ENCODE measurements at places on chromosomes 11 and 22.
A peak's percentile ranks its signal among the peaks of the same experiment; 100 is the strongest.

DNA sequence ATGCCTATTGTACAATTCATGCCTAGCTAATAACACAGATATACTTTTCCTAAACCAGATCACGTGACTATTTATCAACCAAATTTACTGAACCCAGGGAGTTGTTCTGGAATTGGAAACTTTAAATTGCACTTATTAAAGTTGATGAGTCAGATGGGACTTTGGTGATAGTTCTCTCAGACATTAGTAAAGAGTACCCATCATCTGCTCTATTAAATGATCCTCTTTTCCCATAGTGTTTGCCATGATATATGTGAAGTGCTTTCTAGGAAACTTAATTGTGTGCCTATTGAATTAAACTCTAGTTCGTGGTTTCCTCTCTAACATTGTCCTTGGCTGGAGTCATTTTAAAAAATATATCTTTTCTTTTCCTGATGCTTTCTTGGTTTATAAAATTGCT lies 99.0 kb downstream of the UVRAG start:
- DNase-seq, result no peak

DNA sequence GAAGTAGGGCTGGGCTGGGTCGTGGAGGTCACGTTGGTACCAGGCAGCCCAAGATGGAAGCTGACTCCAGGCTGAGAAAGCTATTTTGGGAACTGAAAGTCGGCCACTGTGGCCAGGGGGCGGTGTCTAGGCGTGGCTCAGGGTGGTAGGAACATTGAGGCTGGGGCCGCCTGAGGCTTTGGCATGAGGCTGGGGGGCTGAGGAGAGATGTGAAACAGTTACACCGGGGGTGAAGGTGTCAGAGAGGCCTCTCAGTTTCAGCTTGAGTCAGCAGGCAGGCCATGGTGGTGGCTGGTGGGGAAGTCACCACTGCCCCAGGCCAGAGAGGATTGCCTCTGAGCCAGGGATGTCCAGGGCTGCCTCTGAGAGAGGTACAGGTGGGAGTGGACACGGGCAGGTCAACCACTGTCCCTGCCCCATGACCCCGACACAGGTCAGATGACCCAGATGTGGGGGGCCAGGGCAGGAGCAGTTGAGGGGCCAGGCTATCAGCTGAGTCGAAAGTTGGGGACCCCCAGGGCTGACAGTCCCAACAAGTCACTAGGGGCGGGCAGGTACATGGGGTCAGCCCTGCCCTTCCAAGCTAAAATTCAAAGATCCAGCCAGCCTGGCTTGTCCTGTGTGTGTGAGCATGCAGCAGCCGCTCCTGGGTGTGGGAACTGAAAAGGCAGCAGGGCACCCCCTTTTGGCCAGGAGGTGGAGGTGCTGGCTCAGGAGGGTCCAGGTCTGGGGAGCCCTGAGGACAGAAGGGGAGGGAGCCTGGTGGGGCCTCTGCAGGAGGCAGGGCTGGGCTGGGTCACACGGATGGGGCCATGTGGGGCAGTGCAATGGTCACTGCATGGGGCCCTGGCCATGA lies 7.2 kb downstream of the KCNK7 start:
- DNase-seq, result no peak

DNA sequence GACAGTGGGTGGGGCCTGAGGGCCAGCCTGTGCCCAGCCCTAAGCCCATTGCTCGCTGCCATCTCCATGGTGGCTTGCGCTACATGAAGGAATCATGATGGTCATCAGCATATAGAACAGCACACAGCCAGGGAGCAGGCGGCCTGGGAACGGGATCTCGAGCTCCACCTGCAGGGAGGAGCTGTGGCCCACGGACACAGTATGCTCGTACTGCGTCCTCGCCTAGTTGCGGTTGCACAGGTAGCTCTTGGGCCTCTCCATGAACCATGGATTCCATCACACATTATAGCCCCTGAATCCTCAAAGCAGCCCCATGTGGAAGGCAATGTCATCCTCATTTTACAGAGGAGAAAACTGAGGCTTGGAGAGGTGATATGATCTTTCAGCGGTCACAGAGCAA lies 15.1 kb downstream of the SEC14L4 start:
- no peak for DNase-seq

GRCh38 chr22:21594865-21595452 lies 27.4 kb downstream of the UBE2L3 start:
- DNase-seq, result no peak

GRCh38 chr11:59273373-59273841 lies 60.7 kb upstream of the MPEG1 start:
- DNase-seq, result no peak

GRCh38 chr22:48517039-48518030 lies 1310.3 kb downstream of the BRD1 start:
- no peak for DNase-seq

DNA sequence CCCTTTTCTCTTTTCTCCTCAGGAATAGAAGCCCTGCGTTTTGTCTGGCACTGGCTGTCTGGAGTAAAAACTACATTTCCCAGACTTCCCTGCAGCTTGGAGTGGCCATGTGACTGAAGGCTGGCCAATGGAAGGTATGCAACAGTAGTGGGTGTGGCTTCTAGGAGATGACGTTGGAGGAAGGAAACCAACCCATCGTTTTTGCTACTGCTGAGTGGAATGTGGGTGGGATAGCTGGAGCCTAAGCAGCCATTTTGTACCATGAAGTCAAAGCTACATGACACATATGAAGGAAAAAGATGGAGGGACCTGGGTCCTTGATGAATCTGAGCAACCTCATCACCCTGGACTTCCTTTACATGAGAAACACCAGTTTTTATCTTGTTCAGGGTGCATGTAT lies 19.6 kb downstream of the FGF3 start:
- peak; percentile 53 for DNase-seq

GRCh38 chr22:47167056-47167455 lies 404.6 kb downstream of the TBC1D22A start:
- DNase-seq, result no peak

- DNase-seq, result no peak
Measured at GRCh38 chr11:110182886-110183285, 89.7 kb downstream of the ZC3H12C start.

GRCh38 chr22:50064453-50064852 lies 6.4 kb upstream of the TTLL8 start:
- no peak for DNase-seq

DNA sequence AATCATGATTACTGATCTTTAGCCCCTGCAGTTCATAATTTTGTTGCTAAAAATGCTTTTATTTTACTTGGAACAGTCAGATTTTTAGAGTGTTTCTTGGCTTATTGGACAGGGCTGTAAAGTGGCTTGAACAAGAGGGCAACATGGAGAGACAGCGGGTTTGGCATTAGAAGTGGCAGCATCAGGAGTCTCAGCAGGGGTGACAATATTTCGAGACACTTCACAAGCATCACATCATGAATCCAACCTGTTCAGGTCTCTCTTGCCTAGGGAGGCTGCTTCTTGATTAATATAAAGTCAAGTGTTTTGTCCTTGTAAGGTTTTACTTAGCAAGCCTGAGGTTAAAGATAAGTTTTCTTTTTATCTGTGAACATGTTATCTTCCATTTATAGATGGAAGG lies 2249.5 kb downstream of the LRRC4C start:
- DNase-seq, result no peak
